HFFc6 (cell line): ENCODE measurements at places on chromosomes 6 and 20.

- DNase-seq: no peak
Observed at GRCh38 chr20:57350081-57350710, 859 bp upstream of the RAE1 start.

DNA sequence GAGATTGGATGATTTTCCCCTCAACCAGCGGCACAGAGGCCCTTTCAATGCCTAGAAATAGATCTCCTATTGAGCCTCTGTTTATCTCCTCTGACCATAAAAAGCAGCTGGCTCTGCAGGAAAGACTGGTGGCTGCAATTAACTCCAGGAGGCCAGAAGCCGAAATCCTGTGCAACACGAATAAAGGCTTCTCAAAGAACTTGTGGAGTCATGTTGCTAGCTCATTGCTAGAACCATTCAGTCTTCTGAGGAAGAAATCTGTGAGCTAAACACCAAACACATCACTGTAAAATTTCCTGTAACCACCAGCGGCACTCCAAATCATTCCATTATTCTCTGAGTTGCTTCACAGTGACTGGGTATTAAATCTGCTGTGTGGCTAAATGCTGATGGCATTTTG, 49.1 kb upstream of the TPD52L1 start:
- peak; percentile 54 for DNase-seq

- no peak for DNase-seq
Observed at GRCh38 chr6:72824833-72825232, 203.0 kb downstream of the KCNQ5 start.

DNA sequence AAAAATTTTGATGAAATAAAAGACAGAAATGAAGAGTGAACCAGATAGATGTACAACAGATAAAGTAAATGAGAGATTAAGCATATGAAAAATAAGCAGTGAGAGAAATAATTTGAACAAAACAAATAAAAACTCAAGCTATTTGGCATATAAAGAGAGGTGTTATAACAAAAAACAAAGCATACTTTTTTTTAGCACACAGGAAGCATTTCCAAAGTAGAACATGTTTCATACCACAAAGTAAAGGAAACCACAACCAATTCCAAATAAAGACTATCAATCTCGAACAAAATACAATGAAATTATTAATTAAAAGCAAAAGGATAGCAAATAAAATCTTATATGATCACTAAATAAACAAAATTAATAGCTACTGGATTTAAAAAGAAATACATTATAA, 6.8 kb downstream of the THEMIS start:
- DNase-seq: no peak

GRCh38 chr6:13453771-13454251, 33.6 kb downstream of the GFOD1 start:
- DNase-seq: peak; percentile 39

DNA sequence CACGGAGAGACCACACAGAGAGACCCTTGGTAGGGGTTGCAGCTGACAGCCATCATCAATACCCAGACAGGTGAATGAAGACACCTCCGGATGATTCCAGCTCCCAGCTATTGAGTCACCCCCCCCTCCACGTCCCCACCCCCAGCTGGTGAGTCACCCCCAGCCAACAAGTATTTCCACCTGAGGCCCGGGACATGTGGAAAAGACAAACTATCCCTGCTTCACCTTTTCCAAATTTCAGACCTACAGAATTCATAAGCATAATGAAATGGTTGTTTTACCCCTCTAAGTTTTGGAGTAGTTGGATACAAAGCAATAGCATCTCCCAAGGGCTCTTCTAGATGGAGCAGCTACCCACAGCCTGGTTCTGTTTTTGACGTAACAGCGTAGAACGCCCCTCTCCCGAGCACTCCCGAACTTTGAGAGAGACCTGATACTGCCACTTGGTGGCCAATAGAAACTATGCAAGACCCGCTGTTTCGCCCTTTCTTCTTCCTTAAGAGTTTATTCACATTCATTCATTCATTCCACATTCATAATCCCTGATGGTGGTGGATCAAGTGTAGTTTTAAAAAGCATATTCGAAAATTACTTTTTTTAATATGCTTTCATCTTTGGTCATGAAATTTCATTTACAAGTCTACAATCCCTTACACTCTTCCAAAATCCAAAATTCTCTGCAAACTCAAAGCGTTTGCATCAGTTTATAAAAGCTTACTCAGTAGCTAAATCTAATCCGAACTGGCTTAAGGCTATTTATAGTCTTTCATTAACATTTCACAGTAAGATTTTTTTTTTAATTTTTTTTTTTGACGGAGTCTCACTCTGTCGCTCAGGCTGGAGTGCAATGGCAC, 15.1 kb upstream of the PPP1R16B start:
- DNase-seq: no peak
